ENCODE measurements at places on chromosomes 12 and 14. TPM values are rescaled to one million over a fixed set of nuclear protein-coding genes. Genes with fewer than 3 reads are reported as not detected.

DNA sequence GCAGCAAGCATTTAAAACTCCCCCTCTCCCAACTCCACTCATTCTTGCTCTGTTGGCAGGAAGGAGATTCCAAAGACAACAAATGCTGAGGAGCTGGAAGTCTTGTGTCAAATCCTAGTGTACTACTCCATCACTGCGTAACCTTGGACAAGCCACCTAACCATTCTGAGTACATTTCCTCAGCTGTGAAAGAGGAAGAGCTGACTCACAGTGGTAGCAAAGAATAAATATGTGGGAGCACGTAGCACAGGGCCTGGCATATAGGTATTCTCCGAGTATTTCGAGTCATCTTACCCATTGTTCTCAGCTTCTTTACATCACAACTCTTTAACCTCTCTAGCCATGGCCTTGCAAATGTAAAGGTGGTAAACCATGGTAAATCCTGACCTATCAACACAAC lies 28.7 kb downstream of the EGLN3 start:
- no peak for DNase-seq

- DNase-seq, result no peak
Observed at GRCh38 chr12:108375986-108376663, 37.0 kb upstream of the CMKLR1 start.

GRCh38 chr12:48968467-48968866 lies 3.1 kb downstream of the WNT10B start:
- DNase-seq, result no peak

DNA sequence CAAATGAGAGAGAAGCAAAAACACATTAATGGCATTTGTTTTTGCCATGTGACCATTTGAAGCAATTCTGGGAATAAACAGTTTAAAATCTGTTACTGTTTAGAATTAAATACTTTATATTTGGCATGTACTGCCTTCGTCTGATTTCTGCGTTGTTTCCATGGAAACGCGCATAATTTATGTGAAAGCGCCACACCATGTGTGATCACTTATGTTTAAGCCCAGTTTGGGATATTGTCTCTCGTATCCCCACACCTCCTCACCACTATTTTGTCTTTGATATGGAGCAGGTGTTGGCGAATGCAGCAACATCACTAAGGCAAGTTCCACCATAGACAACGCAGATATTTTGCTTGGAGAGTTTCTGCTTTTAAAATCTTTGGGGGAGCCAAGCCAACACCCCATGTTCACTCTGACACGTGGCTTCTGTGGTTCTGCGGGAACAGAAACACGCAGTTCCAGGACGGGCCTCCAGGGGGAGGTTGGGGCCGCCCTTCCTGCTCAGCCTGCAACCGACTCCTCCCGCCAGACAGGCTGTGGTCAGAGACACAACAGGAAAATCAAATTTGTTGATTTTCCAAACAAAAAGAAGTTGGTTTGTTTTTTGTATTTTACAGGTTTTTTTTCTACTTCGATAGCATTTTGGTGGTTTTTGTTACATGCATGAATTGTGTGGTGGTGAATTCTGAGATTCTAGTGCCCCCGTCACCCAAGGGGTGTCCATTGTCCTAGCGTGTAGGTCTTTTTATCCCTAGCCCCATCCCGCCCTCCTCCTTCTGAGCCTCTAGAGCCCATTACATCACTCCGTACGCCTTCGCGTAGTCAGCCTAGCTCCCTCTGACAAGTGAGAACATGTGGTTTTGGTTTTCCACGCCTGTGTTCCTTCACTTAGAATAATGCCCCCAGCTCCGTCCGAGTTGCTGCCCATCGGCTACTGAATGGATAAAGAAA lies 101.9 kb upstream of the SFSWAP start:
- DNase-seq, result peak; percentile 75

Gene CFAP251
- 1.9 TPM for total RNA-seq

DNA sequence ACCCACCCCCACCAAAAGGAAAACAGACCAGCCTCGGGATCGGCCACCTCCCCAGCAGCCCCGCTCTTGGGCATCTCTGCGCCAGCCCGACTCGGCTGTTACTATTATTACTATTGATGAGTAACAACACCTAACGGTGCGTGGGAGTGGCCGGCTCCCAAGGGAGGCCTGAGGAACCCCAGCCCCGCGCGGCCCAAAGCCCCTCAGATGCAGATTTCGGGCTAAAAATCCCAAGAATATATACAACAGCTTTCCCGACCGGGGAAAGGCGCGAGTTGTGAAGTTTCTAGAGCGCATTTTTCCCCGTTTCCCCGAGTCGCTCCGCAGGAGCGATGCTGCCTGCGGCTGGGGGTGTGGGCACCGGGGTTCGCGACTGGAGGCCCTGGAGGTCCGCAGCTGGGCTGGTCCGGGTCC lies 565 bp downstream of the NT5DC3 start:
- peak; percentile 28 for DNase-seq

Gene KRT85
- total RNA-seq, result not detected

DNA sequence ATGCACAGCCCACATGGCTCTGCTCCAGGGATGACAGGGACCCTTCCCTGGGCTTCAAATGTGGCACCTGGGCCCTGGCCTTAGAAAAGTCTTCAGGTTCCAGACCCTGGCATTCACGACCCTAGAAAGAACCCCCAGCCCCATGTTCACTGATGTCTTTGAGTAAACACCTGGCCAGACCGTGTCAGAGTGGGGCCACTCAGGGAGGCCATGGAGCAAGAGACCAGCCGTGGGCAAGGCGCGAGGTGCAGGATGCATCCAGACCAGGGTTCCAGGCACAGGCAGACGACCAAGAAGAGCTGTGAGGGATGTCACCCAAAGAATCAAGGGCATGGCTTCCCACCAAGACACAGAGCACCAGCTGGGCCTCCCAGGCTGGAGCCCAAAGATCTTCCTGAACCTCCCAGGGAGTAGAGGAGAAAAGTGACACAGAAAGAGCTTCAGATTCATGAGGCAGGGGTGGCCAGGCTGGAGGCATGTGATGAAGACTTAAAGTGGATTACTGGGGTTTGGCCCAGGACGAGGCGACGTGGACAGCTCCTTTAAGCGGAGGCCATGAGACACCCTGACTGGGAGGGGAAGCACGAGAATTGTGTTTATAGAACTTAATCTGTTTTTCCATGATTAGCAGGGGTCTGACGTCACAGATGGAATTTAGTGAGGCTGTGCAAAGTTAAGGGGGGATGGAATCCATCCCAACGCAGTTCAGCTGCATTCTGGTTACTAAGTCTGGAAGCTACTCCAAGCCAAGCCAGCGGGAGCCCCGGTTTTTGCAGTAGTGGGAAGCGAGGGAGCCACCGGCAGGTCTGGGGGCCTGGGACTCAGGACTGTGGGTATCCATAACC lies 61.6 kb downstream of the ARL6IP4 start:
- no peak for DNase-seq

GRCh38 chr12:131681257-131681620 lies 29.7 kb upstream of the SFSWAP start:
- no peak for DNase-seq

GRCh38 chr14:77088645-77089044 lies 9.4 kb upstream of the CIPC start:
- no peak for DNase-seq

- no peak for DNase-seq
Observed at GRCh38 chr12:110766311-110767154, 23.8 kb upstream of the PPP1CC start.

- DNase-seq, result no peak
Observed at GRCh38 chr12:13176256-13176655, 20.3 kb upstream of the EMP1 start.

Gene NEUROD4
- total RNA-seq, result not detected

- DNase-seq, result no peak
Observed at GRCh38 chr14:45633220-45633984, 380.4 kb upstream of the MIS18BP1 start.

- DNase-seq, result peak; percentile 62
Observed at GRCh38 chr12:31736472-31736871, 7.7 kb upstream of the AMN1 start.

DNA sequence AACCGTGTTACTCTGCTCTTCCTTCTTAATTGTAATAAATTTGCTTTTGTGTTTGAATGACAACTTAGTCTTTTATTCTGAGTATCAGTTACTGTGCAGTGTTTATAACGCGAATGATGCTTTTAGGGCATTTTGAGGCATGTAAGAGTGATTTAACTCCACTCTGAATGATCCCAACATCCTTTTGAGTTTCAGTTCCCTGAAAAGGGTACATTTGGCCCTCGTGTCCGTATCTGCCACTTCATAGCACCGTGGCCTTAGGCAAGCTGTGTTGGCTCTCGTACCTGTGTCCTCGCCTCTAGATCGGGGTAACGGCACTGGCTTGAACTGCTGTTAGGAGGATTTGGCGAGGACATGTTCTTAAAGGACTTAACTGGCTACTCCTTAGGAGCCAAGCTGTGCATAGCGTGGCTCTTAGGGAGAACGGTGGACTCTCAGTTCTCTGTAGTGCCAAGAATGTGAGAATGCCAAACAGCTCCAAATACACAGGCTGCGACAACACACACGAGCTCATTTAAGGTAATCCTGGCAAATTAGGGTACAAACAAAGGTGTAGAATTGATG lies 92.0 kb downstream of the PPP2R5C start:
- DNase-seq, result no peak

DNA sequence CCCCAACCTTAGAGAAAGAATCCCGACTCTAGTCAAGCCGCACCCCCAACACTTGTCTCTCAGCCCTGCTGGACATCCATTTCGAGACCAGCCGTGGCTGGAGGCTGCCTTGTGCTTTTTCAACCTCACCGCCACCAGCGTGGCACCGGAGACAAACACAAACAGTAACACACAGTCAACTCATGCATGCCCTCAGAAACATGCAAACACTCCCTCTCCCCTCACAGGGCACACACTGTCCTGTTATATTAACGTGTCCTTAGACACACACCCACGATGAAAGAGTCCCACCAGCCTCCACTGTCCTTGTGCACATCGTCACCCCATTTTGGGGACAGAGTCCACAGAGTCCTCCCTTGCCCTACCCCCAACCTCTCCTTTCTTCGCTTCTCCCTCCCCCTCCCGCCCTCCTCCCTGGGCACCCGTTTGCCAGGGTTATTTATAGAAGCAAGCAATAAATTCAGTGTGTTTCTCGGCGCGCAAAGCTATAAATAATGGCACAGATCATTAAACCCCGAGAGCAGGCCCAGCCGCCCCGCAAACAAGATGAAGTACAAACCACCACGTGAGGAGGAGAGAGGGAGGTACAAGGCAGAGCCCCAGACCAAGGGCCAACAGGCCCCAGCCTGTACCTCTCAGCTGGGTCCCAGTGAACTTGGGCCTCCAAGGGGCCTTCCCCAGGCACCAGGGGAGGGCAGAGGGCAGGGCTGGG lies 27.9 kb downstream of the SMUG1 start:
- DNase-seq, result no peak

GRCh38 chr14:85549697-85550096 lies 19.8 kb downstream of the FLRT2 start:
- DNase-seq, result no peak

- DNase-seq, result no peak
Observed at GRCh38 chr14:57970594-57970993, 104.7 kb upstream of the SLC35F4 start.

GRCh38 chr12:1470051-1470450 lies 124.3 kb downstream of the FBXL14 start:
- no peak for DNase-seq

Gene TSPAN8
- total RNA-seq, result not detected

DNA sequence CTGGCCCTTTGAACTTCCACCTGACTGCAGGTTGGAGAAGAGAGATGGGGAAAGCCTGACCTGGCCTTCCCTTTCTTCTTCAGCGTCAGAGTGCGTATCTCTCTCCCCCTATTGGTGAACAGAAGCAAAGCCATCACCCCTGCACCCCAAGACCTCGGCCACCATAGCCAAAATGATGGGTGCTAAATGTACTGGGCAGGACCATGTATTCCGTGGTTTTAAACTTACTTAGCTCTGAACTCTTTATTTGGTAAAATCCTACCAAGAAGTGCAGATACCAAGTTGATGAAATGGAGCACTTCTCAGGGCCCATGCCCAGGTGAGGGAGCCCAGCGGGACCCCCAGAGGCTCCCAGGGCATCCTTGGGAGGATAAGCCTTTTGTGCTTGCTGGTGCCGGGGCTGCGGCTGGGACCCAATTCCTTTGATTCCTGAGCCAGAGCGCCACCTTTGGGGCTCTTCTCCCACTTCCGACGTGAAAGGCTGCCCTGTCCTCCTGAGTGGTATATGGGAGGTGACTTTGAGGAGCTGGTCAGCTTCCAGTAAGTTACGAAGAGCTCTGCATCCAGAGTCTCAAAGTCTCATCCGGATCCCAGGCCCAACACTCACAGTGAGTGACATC lies 9.4 kb downstream of the CCND2 start:
- DNase-seq, result no peak

DNA sequence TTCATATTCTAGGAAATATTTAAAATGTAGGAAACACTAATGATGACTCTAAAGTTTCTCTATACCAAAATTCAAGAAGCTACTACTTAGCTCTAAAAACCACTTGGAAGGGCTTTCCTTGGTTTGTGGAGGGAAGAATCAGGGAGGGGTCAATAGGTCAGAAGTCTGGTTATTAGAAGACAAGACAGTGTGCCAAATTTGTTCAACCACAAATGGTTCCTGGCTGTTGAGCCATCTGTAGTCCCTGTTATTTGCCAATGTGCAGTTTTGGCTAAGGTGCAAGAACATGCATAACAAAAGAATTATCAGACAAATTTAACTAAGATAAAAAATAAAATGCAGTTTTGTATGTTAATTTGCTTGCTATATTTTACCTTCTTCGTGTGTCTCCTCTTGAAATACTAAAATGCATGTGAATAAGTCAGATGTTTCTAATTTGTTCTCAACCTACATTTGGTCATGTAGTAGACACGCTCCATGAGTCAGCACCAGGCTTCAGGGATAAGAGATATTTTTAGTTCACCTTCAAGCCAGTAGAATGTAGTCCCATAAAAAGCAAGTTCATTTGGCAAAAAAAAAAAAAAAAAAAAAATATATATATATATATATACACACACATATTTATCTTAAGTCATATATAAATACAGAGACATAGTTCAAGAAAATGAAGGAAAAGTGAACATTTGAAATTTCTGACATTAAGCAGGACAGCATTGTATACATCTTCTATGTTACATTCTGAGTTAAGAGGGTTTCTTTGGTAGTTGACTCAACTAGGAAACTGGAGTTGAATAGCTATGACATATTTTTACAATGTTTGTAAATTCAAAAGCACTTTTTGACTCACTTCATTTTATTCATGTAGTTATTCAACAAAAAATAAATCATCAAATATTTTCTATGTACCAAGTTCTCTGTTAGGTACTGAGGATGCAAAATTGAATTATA lies 123.3 kb downstream of the KCNC2 start:
- no peak for DNase-seq

Gene TGFB3
- total RNA-seq, result 1.8 TPM

- DNase-seq, result no peak
Observed at GRCh38 chr14:35375558-35376025, 29.0 kb downstream of the NFKBIA start.

GRCh38 chr12:120720234-120720986 lies 5.2 kb upstream of the ACADS start:
- no peak for DNase-seq

- peak; percentile 79 for DNase-seq
Observed at GRCh38 chr14:76977793-76978720, 50.5 kb downstream of the IRF2BPL start.

All from activated CD4-positive, alpha-beta memory T cell treated with anti-CD3 and anti-CD28 coated beads, Interleukin-2, amount 10 ng/mL, durations not matched to agents 7 days and 5 days (primary cell).